Psoas muscle (tissue), 8 donors: ENCODE measurements at places on chromosomes 2 and 18. TPM values are rescaled to one million over a fixed set of nuclear protein-coding genes. Genes with fewer than 3 reads are reported as not detected.

Gene ALK
- not detected for total RNA-seq

Gene EPC2
- total RNA-seq, result 15.7 TPM

Gene PIEZO2
- total RNA-seq, result 0.06 TPM

Gene MAL
- 0.71 TPM for total RNA-seq

Gene TBR1
- total RNA-seq, result not detected

Gene ALLC
- total RNA-seq, result not detected

Gene HOXD11
- not detected for total RNA-seq

GRCh38 chr2:230152334-230152733 is 67.5 kb downstream of the SP110 start:
- DNase-seq, result no peak

DNA sequence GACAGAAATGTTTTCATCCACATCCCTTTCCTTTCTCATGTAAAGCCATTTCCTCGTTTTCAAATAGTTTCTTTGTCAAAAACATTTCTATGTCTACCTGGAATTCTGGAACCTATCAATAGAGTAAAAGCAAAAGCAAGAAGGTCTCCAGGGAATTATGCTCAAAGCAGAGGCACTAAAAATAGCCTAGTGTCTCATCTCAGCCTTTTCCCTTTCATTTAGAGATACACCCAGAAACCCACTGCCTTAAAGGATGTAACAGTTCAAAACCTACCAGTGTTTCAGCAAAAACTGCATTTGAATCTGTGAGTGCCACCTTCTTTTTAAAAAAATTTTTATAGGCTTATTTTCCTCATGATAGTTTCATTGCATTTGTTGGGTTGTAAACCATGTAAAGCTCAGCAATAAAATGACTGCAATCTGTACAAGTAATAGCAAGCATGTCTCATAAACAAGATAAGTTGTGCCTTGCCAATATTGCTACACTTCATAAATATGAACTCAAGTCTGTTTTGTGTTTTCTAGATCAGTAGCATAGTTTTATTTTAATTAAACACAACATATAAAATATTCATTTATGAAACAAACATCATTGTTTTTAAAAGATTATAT is 927.3 kb upstream of the ACVR2A start:
- no peak for DNase-seq

GRCh38 chr2:100041946-100042345 is 100.4 kb downstream of the AFF3 start:
- DNase-seq, result no peak

DNA sequence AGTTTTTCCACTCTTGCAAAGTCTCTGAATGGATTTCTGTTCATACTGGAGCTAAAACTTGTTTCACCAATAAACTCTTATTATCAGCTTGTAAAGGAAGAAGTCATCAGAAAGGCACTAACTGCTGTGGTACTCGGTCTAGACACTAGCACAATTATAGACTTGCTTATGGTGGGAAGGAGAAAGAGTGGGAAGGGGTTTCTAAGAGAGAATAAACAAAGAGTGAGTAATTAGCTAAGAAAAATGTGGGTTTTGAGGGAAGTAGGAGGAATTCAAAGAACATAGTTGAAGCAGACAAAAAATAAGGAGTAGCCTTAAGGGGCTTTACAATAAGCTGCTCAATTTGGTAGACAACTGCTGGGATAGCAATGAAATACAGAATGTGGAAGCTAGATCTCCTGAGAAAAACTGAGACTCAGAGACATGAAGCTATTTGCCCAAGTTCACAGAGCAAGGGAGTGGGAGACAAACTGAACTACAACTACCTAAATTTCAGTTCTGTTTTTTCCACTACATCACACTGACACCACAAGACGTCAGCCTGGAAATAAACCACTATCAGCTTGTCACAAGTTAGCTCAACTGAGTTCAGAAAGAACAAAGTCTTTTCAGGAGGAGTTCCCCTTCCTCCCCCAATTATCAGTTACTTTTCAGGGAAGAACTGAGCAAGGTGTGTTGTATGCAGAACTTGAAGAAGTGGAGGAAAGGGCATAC is 59.7 kb downstream of the MAP4K3 start:
- no peak for DNase-seq

DNA sequence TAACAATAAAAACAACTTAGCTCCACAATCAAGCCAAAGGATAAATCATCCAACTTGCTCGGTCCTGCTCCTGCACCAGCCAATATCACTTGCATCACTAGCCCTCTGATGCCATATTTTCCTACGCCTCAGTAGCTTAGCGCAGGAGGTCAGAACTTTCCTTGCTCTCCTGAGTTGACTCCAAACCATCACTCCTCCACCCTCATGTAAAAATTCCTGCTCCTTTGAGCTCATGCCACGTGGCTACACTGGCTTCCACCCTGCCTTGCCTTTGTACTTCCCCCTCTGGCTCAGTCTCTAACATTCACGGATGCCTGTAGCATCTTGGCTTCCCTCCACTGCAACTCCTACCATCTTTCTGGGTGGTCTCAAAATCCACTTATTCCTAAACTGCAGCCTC is 25.2 kb downstream of the AAK1 start:
- peak; percentile 65 for DNase-seq

DNA sequence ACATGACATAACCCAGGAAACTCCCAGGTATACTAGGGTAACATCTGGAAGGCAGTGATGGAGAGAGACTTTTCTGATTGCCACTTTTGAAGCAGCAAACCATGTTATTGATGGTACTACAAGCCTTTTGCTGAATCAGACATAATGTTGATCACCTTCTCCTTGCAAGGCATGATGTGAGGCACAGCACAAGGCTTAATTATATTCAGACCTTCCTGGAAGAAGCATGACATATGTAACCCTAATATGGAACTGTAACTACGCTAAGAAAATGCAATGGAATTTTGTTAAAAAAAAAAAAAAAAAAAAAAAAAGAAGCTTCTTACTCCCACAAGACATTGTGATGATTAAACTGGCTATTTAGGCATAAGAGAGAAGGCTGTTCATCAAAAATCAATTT is 145.4 kb downstream of the ALK start:
- DNase-seq, result no peak
